ENCODE measurements at places on chromosomes 2 and 18.

DNA sequence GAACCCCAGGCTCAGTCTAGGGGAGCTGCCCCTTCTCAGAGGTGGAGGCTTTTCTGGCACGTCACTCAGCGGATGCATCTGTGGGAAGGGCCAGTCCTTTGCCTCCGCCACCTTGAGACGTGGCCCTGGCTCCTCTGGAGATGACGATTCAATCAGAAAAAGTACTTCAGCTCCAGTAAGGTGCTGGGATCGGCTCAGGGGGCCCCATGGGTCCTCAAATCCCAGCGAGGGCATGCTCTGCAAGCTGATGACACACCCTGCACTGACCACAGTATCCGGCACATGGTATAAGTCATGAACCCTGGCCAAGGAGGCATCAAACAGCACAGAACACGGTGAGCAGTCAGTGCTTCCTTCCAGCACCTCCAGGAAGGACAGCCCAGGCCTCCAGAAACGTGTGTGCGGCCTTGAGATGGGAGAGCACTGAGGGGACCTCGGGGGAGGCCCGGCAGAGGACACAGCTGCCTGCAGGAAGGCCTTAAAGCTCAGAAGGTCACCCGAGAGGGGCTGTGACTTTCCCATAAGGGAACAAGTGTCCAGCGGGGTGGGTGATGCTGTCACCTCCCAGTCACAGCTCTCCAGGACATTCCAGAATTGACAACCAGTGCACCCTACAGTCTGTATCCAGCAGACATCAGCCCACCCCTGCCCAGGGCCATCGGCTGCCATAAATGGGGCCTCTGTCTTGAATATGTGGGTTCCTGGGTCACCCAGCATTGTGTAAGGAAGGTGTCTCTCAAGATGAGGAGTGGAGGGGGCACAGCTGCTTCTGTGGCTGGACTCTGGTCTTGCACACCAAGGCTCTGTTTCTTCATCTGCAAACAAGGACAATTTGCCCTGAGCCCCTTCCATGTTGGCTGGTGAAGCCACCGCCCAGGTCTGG is 205.8 kb downstream of the NDUFA10 start:
- DNase-seq: no peak

GRCh38 chr2:64311948-64312621 is 141.9 kb upstream of the LGALSL start:
- peak; percentile 77 for DNase-seq

GRCh38 chr2:128233790-128234395 is 84.8 kb downstream of the HS6ST1 start:
- DNase-seq: no peak

DNA sequence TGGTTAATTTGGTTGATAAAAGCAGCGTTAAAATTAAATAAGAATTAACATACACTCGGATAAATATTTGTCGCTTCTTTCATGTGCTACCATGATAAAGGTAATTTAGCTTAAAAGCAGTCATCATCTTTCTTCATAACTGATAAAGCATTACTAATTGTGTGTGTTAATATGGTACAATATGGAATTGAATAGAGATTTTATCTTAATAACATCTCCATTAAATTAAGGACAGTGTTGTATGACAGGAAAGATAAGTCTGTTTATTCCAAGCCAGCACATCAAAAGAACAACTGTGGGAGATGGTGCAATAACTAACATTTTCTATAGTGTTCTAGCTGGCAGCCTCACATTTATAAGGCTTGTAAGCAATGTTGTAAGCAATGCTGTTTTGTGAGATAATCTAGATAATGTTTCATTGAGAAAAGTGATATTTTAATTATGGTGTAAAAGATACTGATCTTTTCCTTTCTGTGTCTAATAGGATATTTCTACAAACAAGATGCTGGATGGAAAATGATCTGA is 64.4 kb upstream of the AFF3 start:
- no peak for DNase-seq

DNA sequence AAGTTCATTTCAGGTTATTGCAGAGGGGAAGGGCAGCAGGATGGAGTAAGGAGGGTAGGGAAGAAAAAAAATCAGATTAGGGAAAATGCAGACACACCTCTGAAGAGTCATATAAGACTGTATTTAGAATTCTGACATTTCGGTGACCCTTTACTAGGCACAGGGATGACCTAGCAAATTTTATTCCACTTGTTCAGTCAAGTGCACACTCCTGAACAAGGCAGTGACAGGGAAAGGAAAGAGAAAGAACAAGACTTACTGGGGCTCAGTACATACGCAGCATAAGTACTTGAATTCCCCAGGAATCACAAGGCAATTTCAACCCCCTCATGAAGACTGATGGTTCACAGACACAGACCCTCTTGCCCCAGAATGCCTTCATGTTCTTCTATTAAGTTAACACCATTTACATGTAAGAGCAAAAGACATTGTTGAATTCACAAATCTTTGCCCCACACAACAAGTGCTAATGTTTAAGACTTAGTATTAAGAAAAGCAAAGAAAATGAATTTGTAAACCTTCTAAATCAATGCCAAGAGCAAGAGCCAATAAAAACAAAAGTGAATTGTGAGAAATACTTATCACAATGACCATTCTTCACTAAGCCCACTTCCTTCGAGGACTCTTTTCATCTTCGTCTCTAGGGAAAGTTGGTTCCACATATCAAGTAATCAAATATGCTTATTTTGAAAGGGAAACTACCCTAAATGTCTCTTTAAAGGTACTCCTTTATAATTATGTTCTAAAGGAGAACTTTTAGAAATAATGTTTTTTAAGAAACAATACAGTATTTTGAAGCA is 47.0 kb downstream of the COBLL1 start:
- no peak for DNase-seq

DNA sequence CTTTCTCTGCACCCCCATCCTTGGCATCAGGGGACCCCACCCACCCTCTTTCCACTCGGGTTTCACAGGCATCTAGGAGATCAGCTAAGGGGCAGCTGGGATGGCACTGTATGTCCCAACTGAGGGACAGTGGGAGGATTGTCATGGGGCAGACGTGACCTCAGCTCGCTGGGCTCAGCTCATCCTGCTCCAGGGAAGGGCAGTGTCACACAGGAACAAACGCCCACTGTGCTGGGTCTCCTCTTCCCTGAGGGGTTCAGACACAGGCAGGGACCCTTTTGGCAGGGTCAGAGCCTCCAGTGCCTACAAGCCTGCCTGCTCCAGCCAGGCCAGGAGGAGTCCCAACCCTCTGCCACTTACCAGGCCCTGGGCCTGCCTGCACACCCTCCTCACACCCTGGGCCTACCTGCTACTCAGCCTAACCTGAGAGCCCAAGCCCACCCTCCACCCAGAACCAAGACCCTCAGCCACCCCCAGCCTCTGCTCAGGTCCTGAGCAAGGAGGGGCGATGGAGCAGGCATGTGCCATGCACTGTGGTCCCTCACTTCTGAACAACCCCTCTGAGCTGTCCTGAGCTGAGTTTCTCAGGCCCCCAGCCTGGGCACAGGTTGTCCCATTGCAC is 68.2 kb downstream of the HS1BP3 start:
- no peak for DNase-seq

GRCh38 chr18:38257661-38258060 is 692.1 kb upstream of the CELF4 start:
- no peak for DNase-seq

DNA sequence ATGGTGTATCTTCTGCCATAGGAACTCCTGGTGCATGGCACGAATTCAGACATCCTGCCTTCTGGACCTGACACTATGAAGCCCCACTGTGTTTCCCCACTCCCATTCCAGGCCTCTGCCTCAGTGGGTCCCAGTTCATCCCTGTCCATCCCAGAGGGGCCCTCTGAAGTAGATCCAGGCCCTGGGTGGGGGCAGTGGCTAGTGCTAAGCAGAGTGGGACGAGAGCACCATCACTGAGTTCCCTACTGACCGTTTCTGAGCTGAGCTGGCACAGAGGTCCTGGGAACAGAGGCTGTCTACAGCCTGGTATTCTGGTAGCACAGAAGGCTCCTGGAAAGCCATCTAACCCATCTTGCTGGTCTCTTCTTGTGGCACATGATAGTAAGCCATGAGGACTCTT is 54.0 kb downstream of the ATOH8 start:
- no peak for DNase-seq

GRCh38 chr18:26487437-26487836 is 60.9 kb downstream of the KCTD1 start:
- DNase-seq: no peak

GRCh38 chr2:167832868-167833287 is 414.5 kb downstream of the STK39 start:
- peak; percentile 34 for DNase-seq

DNA sequence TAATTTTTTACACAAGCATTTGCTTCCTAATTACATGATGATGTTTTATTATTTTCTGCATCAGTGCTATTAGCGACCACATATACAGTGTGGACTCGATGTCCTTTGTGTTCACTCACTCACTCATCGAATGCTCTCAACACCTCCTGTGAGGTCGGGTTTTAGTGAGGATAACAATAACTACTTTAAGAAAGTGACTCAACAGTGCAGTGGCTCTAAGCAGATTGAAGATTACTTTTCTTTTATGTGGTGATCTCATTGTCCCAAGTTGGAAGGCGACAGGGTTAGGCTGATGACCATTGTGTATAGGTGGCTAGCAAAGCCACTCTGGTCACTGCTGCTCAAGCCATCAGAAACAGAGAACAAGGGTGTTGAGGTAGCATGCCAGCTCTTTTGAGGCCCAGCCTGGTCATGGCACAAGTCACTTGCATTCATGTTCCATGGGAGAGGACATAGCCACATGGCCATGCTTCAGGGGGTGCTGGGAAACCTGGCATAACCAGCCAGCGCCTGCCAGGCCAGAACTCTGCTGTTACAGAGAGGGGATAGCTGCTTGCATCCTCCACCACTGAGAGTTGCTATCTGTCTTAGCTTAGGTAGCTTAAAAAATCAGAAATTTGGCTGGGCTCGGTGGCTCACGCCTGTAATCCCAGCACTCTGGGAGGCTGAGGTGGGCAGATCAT is 60.4 kb downstream of the PDCL3 start:
- DNase-seq: no peak

DNA sequence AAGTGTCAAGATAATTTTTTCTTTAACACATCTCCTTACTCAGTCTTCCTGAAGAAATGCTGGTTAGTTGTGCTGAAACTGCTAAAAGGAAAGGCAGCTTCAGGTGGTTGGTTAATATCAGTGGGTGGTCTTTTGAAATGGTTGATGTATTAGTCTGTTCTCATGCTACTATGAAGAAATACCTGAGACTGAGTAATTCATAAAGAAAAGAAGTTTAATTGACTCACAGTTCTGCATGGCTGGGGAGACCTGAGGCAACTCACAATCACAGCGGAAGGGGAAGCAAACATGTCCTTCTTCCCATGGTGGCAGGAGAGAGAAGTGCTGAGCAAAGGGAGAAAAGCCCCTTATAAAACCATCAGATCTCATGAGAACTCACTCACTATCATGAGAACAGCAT is 125.9 kb upstream of the CYRIA start:
- DNase-seq: no peak

- DNase-seq: no peak
Observed at GRCh38 chr2:47195148-47195547, 40.0 kb upstream of the STPG4 start.

- no peak for DNase-seq
Observed at GRCh38 chr2:130878316-130878715, 41.6 kb downstream of the ARHGEF4 start.

GRCh38 chr2:56017784-56018183 is 94.2 kb upstream of the EFEMP1 start:
- no peak for DNase-seq

DNA sequence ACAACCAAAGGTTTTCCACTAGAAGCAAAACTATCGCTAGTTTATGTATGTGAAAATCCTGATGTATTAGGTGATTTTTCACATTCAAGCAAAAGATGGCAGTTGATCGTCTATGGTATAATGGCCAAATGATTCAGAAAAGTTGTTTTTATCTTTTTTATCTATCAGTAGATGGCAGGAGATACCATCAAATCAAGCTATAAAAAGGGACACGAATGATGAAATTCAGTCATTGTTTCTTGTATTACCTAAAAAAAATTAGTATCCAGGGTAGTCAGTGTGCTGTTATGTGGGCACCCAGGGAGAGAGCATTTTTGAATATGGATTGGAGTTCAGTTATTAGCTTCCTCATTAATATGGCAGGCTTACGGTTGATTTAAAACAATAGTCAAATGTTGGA is 22.9 kb upstream of the CAVIN2 start:
- DNase-seq: no peak

DNA sequence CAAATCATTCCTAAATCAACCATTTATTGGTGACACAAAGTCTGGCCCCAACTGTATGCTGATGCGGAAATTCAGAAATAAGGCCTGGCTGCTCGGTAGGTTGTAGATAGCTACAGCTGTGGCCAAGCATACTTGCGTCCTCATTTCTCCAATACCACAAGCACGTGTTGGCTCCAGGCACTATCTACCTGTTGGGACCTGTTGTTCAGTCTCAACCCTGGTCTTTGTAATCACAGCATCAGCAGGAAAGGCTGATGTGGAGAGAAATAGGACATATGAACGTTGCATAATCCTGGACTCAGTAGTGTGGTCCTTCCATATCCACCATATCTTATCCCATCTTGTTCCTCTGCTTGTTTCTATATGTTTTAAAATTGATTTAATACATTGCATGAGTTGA is 212.6 kb downstream of the PMAIP1 start:
- no peak for DNase-seq

DNA sequence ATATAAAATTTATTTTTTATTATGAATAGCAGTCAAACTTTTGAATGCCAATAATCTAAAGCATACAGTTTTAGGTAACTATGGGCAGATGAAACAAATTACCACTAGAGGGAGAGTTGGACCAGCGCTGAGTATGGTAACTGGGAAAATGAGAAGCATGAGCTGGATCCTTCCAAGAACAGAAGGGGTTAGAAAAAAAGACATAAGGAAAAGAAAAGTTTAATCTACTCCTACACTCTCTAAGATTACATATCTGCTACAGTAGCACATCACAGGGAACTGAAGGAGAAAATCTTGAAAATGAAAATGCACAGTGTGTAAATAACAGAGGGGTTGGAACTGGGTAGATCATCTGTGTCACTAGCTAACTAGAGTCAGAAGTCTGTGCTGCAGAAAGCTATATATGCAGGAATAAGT is 15.5 kb downstream of the REG3G start:
- DNase-seq: no peak

- no peak for DNase-seq
Observed at GRCh38 chr2:18630941-18631340, 41.6 kb upstream of the NT5C1B start.

GRCh38 chr2:148006249-148007007 is 14.1 kb downstream of the ORC4 start:
- no peak for DNase-seq

DNA sequence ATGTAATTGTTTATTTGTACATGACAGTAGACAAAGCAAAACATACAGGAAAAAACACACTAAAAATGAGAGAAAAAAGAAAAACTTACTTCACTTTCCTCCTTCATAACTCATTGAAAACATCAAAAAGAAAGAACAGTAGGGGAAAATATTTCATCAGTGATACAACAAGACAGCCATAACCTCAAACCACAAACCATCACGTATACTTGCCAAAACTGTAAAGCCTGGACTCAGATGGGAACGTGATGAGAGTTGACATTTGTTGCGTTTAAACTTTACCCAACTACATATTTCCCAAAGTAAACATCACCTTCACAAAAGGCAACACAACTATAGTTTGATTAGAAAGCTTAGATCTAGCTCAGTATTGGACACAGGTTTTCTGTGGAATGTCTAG is 278.2 kb upstream of the COL3A1 start:
- DNase-seq: no peak

Measured in C1 segment of cervical spinal cord (tissue), 14 donors.